ENCODE measurements at places on chromosomes 11 and 22. TPM values are rescaled to one million over a fixed set of nuclear protein-coding genes. Genes with fewer than 3 reads are reported as not detected.

Gene C11orf86
- total RNA-seq = not detected

GRCh38 chr11:69636512-69637197 is 4.3 kb upstream of the CCND1 start:
- DNase-seq = no peak

Gene OR51E2
- total RNA-seq = not detected

Gene PAMR1
- total RNA-seq = not detected

Data from CD4-positive, CD25-positive, alpha-beta regulatory T cell (primary cell).